A549 treated with CORT108297 at 1 μM for 4 hours (cell line): ENCODE measurements at places on chromosomes 5 and 9. TPM values are rescaled to one million over a fixed set of nuclear protein-coding genes. Genes with fewer than 3 reads are reported as not detected.

Gene SERF1A
- total RNA-seq: 0.76 to 3.8 TPM (median 1.0 TPM) in 5 replicates

Gene MSMP
- total RNA-seq: 0.30 to 0.48 TPM (median 0.36 TPM) in 3 of 5 replicates, not detected in the others

Gene CDHR2
- 0.12 to 0.18 TPM (median 0.15 TPM) in 5 replicates for total RNA-seq

Gene RETREG1
- 1.9 to 3.8 TPM (median 2.8 TPM) in 5 replicates for total RNA-seq

Gene FAXDC2
- 0.10 to 0.25 TPM (median 0.18 TPM) in 4 of 5 replicates, not detected in the other for total RNA-seq

Gene ZFP37
- total RNA-seq: 1.3 to 2.3 TPM (median 1.6 TPM) in 5 replicates

Gene SLCO6A1
- total RNA-seq: not detected in 5 replicates

Gene TAS2R1
- not detected in 5 replicates for total RNA-seq

Gene PTPDC1
- total RNA-seq: 3.3 to 5.1 TPM (median 4.1 TPM) in 5 replicates

Gene ARSI
- total RNA-seq: 30.7 to 50.7 TPM (median 44.2 TPM) in 5 replicates

Gene PCDH1
- total RNA-seq: 1.7 to 3.3 TPM (median 2.4 TPM) in 5 replicates

Gene CLTB
- total RNA-seq: 74.9 to 118 TPM (median 111 TPM) in 5 replicates

Gene SPINK6
- 0.21 to 0.65 TPM (median 0.29 TPM) in 4 of 5 replicates, not detected in the other for total RNA-seq

Gene ITGA1
- 1.0 to 1.5 TPM (median 1.1 TPM) in 5 replicates for total RNA-seq

Gene PCDHB5
- total RNA-seq: 1.2 to 1.8 TPM (median 1.6 TPM) in 5 replicates

Gene PCDHGA3
- total RNA-seq: 0.04 to 0.07 TPM in 2 of 5 replicates, not detected in the others

Gene ZNF454
- not detected in 5 replicates for total RNA-seq

Gene SNCAIP
- total RNA-seq: 0.03 to 0.05 TPM in 2 of 5 replicates, not detected in the others

Gene RLN2
- total RNA-seq: 0.18 to 0.34 TPM (median 0.20 TPM) in 3 of 5 replicates, not detected in the others

Gene ADAMTS2
- 0.05 to 0.22 TPM (median 0.08 TPM) in 5 replicates for total RNA-seq

Gene CARTPT
- not detected in 5 replicates for total RNA-seq

Gene ENTPD2
- 0.63 to 1.4 TPM (median 0.95 TPM) in 5 replicates for total RNA-seq

Gene SLC36A2
- total RNA-seq: not detected in 5 replicates

Gene KCTD16
- 0.01 to 0.06 TPM (median 0.05 TPM) in 5 replicates for total RNA-seq

Gene TEK
- total RNA-seq: 0.02 to 0.06 TPM (median 0.03 TPM) in 5 replicates

Gene IFNA21
- not detected in 5 replicates for total RNA-seq

Gene MTX3
- total RNA-seq: 5.0 to 6.5 TPM (median 5.7 TPM) in 5 replicates

Gene NME5
- not detected in 5 replicates for total RNA-seq

Gene OGN
- total RNA-seq: not detected in 5 replicates
